Activated CD4-positive, alpha-beta T cell treated with anti-CD3 and anti-CD28 coated beads for 48 hours (primary cell): ENCODE measurements at places on chromosomes 1 and 21.

DNA sequence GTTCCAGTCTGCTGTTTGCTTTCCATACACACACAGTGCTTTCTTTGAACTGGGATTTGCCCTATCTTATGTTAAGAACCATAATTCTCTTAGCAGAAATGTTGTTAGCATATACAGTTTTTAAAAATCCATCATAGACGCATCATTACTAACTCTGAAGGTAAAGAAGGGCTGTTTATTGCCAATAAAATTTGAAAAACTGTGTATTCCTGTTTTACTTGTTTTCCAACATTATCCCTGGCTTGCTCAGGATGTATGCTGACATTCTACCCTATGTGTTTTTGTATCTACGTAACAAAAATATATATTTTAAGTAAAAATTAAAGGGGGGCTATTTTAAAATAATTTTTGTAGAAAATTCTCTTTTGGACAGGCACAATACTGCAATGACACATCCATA lies 857.2 kb downstream of the BRINP3 start:
- DNase-seq, result no peak

GRCh38 chr1:239348635-239349353 lies 37.6 kb upstream of the CHRM3 start:
- no peak for DNase-seq

- no peak for DNase-seq
Observed at GRCh38 chr1:221760911-221761310, 19.0 kb upstream of the DUSP10 start.

- DNase-seq, result no peak
Observed at GRCh38 chr1:211938561-211938997, 96.8 kb downstream of the INTS7 start.

DNA sequence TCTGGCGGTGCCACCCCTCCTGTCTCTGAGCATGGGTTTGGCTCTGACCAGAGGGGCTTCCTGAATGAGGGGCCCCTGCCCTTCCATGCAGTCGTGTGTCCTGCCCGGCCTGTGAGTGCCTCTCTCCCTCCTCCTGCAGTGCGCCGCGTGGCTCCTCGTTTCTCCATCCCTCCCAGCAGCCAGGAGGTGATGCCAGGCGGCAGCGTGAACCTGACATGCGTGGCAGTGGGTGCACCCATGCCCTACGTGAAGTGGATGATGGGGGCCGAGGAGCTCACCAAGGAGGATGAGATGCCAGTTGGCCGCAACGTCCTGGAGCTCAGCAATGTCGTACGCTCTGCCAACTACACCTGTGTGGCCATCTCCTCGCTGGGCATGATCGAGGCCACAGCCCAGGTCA lies 57.9 kb downstream of the PTPRF start:
- no peak for DNase-seq

GRCh38 chr1:210917560-210918169 lies 216.3 kb downstream of the KCNH1 start:
- no peak for DNase-seq

DNA sequence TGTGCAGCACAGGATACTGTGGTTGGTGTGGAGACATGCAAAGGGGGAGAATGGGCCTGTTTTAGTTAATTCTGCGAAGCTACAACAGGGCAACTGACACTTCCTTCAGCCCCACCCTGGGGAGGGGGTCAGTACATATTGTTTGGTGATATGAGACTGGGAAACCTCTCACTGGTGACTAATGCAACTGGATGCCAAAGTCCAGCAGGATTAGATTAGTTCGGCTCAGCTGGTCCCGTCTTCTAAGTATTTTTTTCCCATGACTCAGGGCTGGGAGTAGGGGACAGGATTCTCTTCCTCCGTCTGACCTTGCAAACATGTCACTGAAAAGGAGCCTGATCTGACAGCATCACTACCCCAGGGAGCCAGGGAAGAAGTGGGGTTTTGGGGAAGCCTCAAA lies 43.0 kb downstream of the PLXNA2 start:
- no peak for DNase-seq
